Ascending aorta (tissue), 2 donors: ENCODE measurements at places on chromosomes 4 and X.

DNA sequence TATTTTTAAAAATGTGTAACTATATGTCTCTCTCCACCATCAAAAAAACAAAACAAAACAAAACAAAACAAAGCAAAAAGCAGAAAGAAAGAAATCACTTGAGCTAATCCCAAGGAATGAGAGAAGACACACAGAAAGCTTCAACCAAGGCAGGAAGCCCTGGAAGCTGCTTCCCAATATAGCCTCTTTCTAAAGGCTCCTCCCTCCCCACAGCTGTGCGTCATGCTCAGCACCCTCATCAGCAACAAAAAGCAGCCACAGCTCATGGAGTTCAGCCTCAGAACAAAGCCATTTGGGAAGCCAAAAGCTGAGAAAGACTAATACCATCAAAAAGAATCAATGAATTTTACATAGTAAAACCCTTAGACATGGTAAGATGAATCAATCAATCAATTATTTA lies 501.6 kb upstream of the SMIM31 start:
- no peak for DNase-seq
- no peaks in the 10 kb centered on the region for H3K27me3 ChIP-seq
- H3K4me1 ChIP-seq = no peaks in the 10 kb centered on the region
- H3K4me3 ChIP-seq = no peak overlapping the region
- H3K27ac ChIP-seq = no peak overlapping the region

DNA sequence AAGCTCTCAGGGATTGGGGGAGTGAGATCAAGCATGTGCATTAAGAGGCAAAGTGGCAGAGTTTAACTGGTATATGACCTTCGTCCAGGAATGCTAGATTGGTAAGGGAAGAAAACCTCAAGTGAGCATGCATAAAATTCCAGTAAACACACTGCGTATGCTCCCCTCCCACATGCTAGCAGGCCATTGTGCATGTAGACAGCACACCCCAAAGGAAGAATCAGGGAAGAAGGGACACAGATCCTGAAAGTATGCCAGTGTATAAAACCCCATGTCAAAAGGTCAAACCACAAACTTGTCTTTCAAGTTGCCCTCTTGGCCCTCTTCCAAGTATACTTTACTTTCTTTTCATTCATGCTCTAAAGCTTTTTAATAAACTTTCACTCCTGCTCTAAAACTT lies 405.2 kb upstream of the CNKSR2 start:
- H3K27me3 ChIP-seq = no peaks in the 10 kb centered on the region
- DNase-seq = no peak
- no peaks in the 10 kb centered on the region for H3K4me1 ChIP-seq
- no peak overlapping the region for H3K4me3 ChIP-seq
- H3K27ac ChIP-seq = no peak overlapping the region

GRCh38 chr4:175511861-175512260 lies 300.2 kb downstream of the GPM6A start:
- no peak for DNase-seq
- H3K27me3 ChIP-seq = no peaks in the 10 kb centered on the region
- no peaks in the 10 kb centered on the region for H3K4me1 ChIP-seq

- H3K4me3 ChIP-seq = no peak overlapping the region
- DNase-seq = no peak
- H3K27ac ChIP-seq = peak overlapping the region; percentile 70
- H3K36me3 ChIP-seq = peaks cover 3% of the 10 kb centered on the region
- peaks cover 22% of the 10 kb centered on the region for H3K4me1 ChIP-seq
Measured at GRCh38 chr4:183639291-183639690, 19.7 kb downstream of the RWDD4 start.

DNA sequence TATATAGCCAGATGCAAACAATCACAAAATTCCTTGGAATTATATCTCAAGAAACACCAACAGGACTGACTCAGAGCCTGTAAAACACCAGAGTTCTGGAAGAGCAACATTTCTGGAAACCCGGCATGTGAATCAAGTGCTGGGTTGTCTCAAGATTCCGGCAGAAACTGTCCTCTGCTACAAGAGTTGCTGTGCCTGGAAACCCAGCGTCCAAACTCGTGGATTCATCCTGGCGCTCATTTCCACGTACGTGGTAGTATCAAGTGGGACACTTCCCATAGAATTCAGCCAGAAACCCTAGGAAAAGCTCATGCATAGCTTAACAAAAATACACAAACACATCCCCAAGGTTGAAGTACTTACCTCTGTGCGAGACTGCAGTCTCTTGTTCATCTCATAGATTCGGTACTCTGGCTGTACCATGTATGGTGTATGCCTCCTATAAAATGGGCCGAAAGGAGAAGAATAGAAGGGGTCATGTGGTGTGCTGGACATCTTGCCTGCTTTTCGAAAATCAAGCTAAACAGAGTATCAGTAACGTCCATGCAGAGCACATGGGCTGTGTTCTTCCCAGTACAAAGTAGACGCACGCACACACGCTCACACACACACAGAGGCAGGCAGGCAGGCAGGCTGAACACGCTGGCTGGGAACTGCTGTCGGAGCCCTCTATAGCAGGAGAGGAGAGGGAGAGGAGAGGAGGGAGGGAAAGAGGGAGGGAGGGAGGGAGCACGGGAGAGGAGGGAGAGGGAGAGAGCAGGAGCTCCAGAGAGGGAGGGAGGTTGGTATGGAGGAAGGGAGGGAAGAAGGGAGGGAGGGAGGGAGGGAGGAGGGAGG lies at the start of gene LDB2:
LDB2 (minus strand) TSS at position 655 of the 837 bp plus-strand sequence.
- no peaks in the 10 kb centered on the region for H3K4me1 ChIP-seq
- H3K27me3 ChIP-seq = no peaks in the 10 kb centered on the region

DNA sequence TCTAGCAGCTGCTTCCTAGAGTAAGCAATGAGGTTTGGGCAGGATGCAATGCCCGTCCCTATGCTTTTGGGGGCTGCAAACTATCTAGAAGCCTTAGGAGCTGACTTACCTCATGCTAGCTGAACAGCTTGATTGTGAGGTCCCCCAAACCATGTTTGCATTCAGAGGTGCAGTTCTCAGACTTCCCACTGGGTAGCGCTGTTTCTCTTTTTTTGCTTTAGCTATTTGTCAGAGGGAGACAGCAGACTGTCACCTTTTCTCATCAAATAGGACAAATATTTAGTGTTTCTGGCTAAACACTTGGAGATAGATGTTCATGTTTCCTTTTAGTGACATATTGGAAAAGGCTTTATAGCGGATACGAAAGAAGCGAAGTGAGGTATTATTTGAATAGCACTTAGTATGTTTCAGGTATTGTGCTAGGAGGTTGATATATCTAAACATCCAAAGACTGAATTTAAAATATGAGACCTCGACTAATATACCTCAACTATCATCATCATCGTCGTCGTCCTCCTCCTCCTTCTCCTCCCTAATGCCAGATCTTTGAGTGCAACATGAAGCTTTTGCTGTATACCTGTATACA lies 18.7 kb upstream of the TMEM192 start:
- no peak overlapping the region for H3K4me3 ChIP-seq
- no peak for DNase-seq
- H3K36me3 ChIP-seq = no peaks in the 10 kb centered on the region

GRCh38 chrX:2500803-2501558 lies at the start of the genes DHRSX and ZBED1:
Gene DHRSX (minus strand): TSS chrX:2500976. CDS start chrX:2500925, 51 bp downstream.
Gene ZBED1 (minus strand): TSS chrX:2500976. CDS start chrX:2490719, 10,257 bp downstream.
- DNase-seq = no peak
- H3K4me1 ChIP-seq = peaks cover 7% of the 10 kb centered on the region
- peak within 1 kb of the TSS; percentile 77 for H3K27ac ChIP-seq
- H3K4me3 ChIP-seq = peak within 1 kb of the TSS; percentile 99
- H3K36me3 ChIP-seq = no peaks in the 10 kb centered on the region

DNA sequence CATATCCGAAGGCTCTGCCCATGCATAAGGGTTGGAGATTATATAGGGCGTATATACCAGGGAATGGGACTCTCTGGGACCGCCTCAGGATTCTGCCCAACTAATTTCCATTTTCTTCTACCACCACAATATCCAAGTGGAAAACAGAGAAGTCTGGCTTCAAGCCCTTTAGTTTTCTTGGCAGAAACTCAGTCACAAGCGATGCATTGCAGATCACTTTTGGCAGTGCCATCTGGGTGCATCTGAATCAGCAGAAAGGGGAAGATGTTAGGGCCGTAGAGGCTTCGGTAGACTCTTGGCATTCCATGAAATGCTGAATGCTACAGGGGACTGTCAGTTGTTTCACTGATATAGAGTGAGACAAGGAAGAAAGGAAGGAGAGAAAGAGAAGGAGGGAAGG lies 94.1 kb upstream of the FAM9B start:
- no peak overlapping the region for H3K4me3 ChIP-seq
- no peaks in the 10 kb centered on the region for H3K27me3 ChIP-seq
- DNase-seq = no peak
- H3K36me3 ChIP-seq = no peaks in the 10 kb centered on the region
- no peaks in the 10 kb centered on the region for H3K4me1 ChIP-seq

GRCh38 chrX:116272861-116273260 lies 102.3 kb downstream of the AGTR2 start:
- no peaks in the 10 kb centered on the region for H3K27me3 ChIP-seq
- H3K27ac ChIP-seq = no peak overlapping the region
- no peak overlapping the region for H3K4me3 ChIP-seq
- DNase-seq = no peak
- H3K36me3 ChIP-seq = no peaks in the 10 kb centered on the region

DNA sequence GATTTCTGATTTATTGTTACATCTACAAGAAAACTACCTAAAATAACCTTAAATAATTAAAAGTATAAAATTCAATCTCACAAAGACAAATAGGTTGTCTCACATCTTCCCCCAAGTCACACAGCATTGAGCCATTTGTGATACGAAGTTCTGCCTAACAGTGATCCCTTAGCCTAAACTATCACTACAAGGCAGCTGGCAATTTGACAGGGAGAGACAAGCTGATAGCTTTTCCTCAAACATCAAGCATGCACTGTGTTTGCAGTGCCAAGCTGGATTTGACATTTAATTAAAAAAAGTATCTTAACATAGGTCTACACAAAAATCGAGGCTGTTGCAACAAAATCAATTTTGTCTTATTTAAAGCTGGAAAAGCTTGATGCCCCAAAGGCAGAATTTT lies 464.7 kb upstream of the TRAM1L1 start:
- no peak for DNase-seq
- no peaks in the 10 kb centered on the region for H3K4me1 ChIP-seq
- H3K36me3 ChIP-seq = no peaks in the 10 kb centered on the region
- no peak overlapping the region for H3K4me3 ChIP-seq

- DNase-seq = no peak
- H3K36me3 ChIP-seq = no peaks in the 10 kb centered on the region
- no peak overlapping the region for H3K27ac ChIP-seq
Measured at GRCh38 chrX:21469071-21469470, 94.9 kb downstream of the CNKSR2 start.

DNA sequence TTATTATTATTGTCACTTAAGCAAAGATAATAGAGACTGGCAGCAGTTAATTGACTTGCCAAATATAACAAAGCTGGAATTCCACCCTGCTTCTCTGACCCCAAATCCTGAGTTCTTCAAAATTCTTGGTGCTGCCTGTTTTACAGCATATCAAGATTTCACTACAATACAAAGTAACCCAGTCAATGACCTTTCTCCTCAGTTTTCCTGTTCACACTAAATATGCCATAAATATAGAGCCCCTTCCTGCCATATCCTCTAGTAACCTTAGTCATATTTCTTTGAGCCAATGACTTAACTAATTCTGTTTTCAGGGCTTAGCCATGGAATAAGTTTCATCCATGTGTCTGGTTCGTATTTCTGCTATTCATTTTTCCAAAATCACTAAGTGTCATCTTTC lies 315.3 kb upstream of the HS3ST1 start:
- H3K4me3 ChIP-seq = no peak overlapping the region
- H3K27ac ChIP-seq = no peak overlapping the region
- no peak for DNase-seq
- H3K36me3 ChIP-seq = no peaks in the 10 kb centered on the region
- no peaks in the 10 kb centered on the region for H3K27me3 ChIP-seq

DNA sequence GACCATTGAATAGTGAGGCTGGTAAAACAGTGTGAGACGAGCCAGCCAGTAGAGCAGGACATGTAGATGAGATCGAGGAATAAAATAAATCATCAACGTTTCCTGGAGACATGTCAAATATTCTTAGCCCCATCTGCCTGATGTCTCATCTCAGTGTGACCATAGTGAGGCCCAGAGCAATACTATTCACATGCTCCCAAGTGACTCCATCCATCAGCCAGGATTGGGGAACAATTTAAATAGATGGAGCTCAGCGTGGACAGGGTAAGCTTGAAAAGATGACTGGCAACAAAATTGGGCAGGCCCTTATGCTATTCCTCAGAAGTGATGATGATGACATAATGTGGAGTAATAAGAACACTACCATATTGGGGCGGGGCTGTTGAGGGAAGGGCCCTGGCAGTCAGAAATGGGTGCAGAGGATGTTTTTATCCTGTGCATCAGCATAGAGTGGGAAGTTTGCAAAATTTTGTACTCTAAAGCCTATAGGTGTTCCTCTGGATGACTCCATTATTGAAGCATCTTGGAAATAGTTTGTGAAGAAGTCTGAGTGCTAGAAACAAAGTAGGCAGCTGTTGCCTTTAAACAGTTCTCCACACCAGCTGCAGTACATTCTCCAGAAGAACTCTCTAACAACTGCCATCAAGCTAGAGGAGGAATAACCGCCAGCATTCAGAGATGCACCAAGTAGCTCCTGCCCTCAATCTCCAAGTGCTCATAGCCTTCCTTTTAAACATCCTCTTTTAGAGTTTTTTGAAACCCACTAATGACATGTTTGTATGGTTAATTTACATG lies 333.0 kb downstream of the DCHS2 start:
- H3K4me3 ChIP-seq = no peak overlapping the region
- DNase-seq = no peak
- no peak overlapping the region for H3K27ac ChIP-seq
- no peaks in the 10 kb centered on the region for H3K4me1 ChIP-seq
- no peaks in the 10 kb centered on the region for H3K27me3 ChIP-seq

DNA sequence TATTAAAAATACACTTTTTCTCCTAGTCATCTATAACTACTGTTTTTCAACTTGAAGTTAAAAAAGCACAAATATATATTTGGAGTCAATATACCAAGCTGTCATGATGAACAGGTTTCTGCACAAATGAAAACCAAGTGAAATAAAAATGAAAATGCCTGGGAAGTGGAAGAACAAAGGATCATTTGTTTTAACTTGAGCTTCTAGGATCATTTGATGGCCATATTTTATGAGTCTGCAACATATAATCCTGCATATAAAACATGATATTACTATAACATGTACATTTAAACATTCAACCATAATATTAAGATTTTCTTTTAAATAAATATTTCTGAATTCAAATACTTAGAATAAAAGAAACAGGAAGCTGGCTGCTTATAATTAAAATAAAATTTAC lies 8.5 kb upstream of the ARHGEF38 start:
- no peaks in the 10 kb centered on the region for H3K36me3 ChIP-seq
- no peak for DNase-seq
- no peaks in the 10 kb centered on the region for H3K4me1 ChIP-seq
- no peak overlapping the region for H3K27ac ChIP-seq

DNA sequence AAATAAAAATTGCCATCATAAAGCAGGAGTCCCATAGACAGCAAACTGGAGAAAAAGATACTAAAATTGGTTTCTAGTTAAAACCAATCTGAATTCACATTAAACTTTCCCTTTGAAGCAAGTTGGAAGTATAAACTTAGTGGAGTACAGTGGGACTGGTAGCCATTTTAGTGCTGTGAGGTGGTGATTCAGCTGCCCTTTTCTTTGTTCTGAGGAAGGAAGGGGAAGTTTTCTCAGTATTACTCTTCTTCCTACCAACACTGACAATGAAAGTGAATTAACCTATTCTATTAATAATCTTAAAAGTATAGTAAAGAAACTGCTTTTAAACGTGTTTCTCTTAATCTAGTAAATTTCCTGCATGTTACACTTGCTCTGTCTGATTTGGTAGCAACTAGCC lies 36.7 kb downstream of the SLC9A6 start:
- H3K4me1 ChIP-seq = no peaks in the 10 kb centered on the region
- no peak overlapping the region for H3K27ac ChIP-seq
- no peak for DNase-seq
